H1 (cell line): ENCODE measurements at places on chromosomes 3 and 15.
A peak's percentile ranks its signal among the peaks of the same experiment; 100 is the strongest.

GRCh38 chr15:60973637-60974415 lies 255.3 kb downstream of the RORA start:
- no peak overlapping the region for H3K27ac ChIP-seq
- no peaks in the 10 kb centered on the region for H3K36me3 ChIP-seq
- no peaks in the 10 kb centered on the region for H3K27me3 ChIP-seq
- no peak for DNase-seq

- no peaks in the 10 kb centered on the region for H3K27me3 ChIP-seq
- H3K36me3 ChIP-seq, result no peaks in the 10 kb centered on the region
- no peak overlapping the region for H3K4me3 ChIP-seq
- peaks cover 4% of the 10 kb centered on the region; the same call in 1 of the 2 replicates for H3K4me1 ChIP-seq
- DNase-seq, result no peak
Measured at GRCh38 chr3:71964170-71964569, 179.2 kb upstream of the PROK2 start.

GRCh38 chr15:69636169-69636915 lies 183.7 kb downstream of the RPLP1 start:
- no peaks in the 10 kb centered on the region for H3K27me3 ChIP-seq
- H3K27ac ChIP-seq, result no peak overlapping the region
- no peaks in the 10 kb centered on the region for H3K4me1 ChIP-seq
- no peak for DNase-seq
- H3K36me3 ChIP-seq, result no peaks in the 10 kb centered on the region
- H3K4me3 ChIP-seq, result no peak overlapping the region

GRCh38 chr15:41860049-41860828 lies 21.6 kb downstream of the PLA2G4B start:
- no peak overlapping the region for H3K4me3 ChIP-seq
- no peaks in the 10 kb centered on the region; the same call in 1 of the 2 replicates for H3K27me3 ChIP-seq
- H3K27ac ChIP-seq, result no peak overlapping the region
- DNase-seq, result no peak
- H3K36me3 ChIP-seq, result no peaks in the 10 kb centered on the region
- H3K4me1 ChIP-seq, result no peaks in the 10 kb centered on the region

- no peaks in the 10 kb centered on the region for H3K36me3 ChIP-seq
- no peak overlapping the region for H3K27ac ChIP-seq
- H3K27me3 ChIP-seq, result peaks cover 9% of the 10 kb centered on the region
- peak; percentile 60 for DNase-seq
- H3K4me1 ChIP-seq, result peaks cover 4% of the 10 kb centered on the region
Measured at GRCh38 chr15:92391640-92392039, 2.0 kb upstream of the ST8SIA2 start.

DNA sequence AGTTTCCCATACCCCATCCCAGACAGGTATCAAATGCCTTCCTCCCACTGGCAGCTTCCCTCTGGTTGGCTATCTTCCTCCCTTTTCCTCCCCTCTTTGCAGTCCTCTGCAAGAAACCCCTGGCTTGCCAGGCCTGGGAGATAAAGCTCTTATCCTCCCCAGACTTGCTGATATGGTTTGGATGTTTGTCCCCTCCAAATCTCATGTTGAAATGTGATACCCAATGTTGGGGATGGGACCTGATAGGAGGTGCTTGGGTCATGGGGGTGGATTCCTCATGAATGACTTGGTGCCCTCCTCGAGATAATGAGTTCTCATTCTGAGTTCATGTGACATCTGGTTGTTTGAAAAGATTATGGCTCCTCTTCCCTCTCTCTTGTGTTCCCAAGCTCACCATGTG lies 32.2 kb upstream of the SNRK start:
- no peak for DNase-seq
- no peak overlapping the region for H3K27ac ChIP-seq
- no peaks in the 10 kb centered on the region; the same call in 1 of the 2 replicates for H3K27me3 ChIP-seq
- H3K4me1 ChIP-seq, result peaks cover 6% of the 10 kb centered on the region; the same call in 1 of the 2 replicates
- no peaks in the 10 kb centered on the region for H3K36me3 ChIP-seq
- no peak overlapping the region for H3K4me3 ChIP-seq

GRCh38 chr3:10816019-10816862 lies at the start of gene SLC6A11:
Gene SLC6A11 (plus strand): TSS chr3:10816228. CDS start chr3:10816266, 38 bp downstream.
- no peaks in the 10 kb centered on the region for H3K36me3 ChIP-seq
- peak; percentile 75 for DNase-seq
- H3K4me1 ChIP-seq, result peaks cover 3% of the 10 kb centered on the region; the same call in 1 of the 2 replicates
- peak within 1 kb of the TSS; percentile 30 for H3K4me3 ChIP-seq
- H3K27ac ChIP-seq, result no peak within 1 kb of the TSS

GRCh38 chr3:81033185-81033584 lies 728.3 kb downstream of the GBE1 start:
- H3K27me3 ChIP-seq, result no peaks in the 10 kb centered on the region
- H3K4me1 ChIP-seq, result no peaks in the 10 kb centered on the region
- H3K4me3 ChIP-seq, result no peak overlapping the region
- no peak for DNase-seq
- H3K27ac ChIP-seq, result no peak overlapping the region

- H3K36me3 ChIP-seq, result no peaks in the 10 kb centered on the region
- H3K27me3 ChIP-seq, result no peaks in the 10 kb centered on the region
- no peak overlapping the region for H3K27ac ChIP-seq
- no peaks in the 10 kb centered on the region for H3K4me1 ChIP-seq
- DNase-seq, result no peak
Measured at GRCh38 chr3:116378077-116378476, 67.2 kb downstream of the LSAMP start.

GRCh38 chr3:137163241-137163871 lies 205.6 kb downstream of the IL20RB start:
- H3K4me1 ChIP-seq, result peaks cover 7% of the 10 kb centered on the region
- H3K27me3 ChIP-seq, result no peaks in the 10 kb centered on the region
- no peaks in the 10 kb centered on the region for H3K36me3 ChIP-seq

- H3K27ac ChIP-seq, result no peak overlapping the region
- no peaks in the 10 kb centered on the region for H3K4me1 ChIP-seq
- H3K4me3 ChIP-seq, result no peak overlapping the region
- no peaks in the 10 kb centered on the region for H3K27me3 ChIP-seq
Measured at GRCh38 chr3:32120471-32120870, 14.1 kb downstream of the GPD1L start.

DNA sequence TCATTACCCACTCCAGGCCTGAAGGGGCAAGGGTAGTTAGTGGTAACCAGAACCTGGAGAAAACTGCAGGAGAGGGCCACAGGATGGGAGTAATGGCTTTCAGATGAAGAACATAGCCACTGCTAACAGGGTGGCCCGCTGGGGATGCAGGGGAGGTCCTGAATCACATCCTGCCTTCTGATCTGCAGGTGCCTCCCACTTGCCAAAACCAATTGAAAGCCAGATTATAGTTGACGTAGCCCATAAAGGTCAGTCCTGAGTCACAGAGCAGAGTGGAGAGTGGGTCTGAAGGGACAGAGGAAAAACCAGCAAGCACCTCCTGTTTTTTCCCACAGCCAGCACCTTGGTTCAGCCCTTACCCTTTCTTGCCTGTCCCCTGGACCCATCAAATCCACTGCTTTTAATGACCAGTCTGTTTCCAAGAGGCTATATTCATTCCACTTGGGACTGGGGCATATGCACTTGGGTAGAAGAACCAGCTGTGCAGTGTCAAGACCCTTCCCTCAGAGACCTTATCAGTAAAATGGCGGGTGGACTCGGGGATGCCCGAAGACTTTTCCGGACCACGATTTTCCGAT lies 646 bp upstream of the SLC35G2 start:
- no peaks in the 10 kb centered on the region for H3K36me3 ChIP-seq
- H3K27ac ChIP-seq, result no peak overlapping the region
- no peak for DNase-seq
- no peaks in the 10 kb centered on the region for H3K4me1 ChIP-seq
- peaks cover 9% of the 10 kb centered on the region for H3K27me3 ChIP-seq

DNA sequence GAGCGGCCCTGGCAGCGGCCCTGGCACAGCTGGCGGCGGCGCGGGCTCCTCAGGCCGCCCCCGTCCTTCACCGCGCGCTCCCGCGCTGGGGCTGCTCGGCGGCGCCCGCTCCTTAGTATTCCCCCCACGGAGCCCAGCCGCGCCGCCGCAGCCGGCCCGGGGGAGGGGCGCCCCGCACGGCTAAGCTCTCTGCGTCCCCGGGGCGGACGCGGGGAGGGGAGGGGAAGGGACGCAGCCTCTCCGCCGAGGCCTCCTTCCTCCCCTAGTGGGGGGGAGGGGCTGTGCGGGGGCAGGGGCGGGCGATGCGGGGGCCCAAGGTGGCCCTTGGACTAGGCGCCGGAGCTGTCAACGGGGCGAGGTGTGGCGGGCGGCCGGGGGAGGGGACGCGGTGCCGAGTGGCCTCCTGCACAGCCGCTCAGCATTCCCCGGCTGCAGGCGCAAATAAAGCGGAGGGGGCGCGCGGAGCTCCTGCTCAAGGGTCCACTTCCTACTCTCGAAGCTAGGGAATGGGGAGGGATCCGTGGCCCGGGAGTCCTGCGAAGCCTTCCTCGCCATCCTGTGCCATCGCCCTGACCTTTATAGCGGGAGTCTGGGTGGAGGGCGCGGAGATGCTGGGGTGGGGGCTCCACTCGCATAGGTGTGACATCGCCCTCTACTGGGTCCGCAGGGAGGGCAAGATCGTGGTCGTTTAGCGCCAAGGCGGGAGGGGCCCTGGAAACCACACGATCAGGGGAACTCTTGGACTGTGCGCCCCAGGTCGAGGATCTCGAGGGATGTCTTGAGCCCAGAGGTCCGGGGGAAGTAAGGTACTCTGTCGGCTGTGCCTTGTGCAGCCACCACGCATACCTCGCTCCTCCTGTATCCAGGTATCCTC lies 22.2 kb downstream of the EPHB3 start:
- peaks cover 46% of the 10 kb centered on the region for H3K27me3 ChIP-seq
- H3K36me3 ChIP-seq, result no peaks in the 10 kb centered on the region
- peak overlapping the region; percentile 51 for H3K4me3 ChIP-seq

DNA sequence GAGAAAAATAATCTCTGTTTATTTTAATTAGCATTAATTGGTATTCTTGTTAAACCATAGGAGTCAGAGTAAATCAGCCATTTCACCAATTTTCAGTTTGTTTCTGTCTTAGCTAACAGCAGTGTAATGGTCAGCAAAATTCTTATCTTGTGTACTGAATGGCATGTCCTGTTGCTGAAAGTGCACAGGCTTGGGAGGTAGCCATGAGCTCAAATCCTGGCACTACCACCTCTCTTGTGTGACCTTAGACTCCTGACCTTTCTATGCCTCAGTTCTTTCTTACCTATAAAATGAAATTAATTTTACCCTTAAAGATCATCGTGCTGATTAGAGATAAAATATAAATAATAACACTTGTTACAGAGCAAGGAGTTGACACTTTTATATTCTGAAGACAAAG lies 35.8 kb downstream of the MLH1 start:
- no peak overlapping the region for H3K27ac ChIP-seq
- no peak for DNase-seq
- H3K27me3 ChIP-seq, result no peaks in the 10 kb centered on the region
- no peak overlapping the region for H3K4me3 ChIP-seq

- no peaks in the 10 kb centered on the region for H3K4me1 ChIP-seq
- H3K27me3 ChIP-seq, result no peaks in the 10 kb centered on the region
- H3K4me3 ChIP-seq, result no peak overlapping the region
Measured at GRCh38 chr3:18111796-18112232, 313.3 kb downstream of the SATB1 start.

GRCh38 chr15:51200792-51201191 lies 106.1 kb upstream of the TNFAIP8L3 start:
- H3K4me1 ChIP-seq, result no peaks in the 10 kb centered on the region
- no peaks in the 10 kb centered on the region for H3K27me3 ChIP-seq
- no peak overlapping the region for H3K27ac ChIP-seq
- no peak overlapping the region for H3K4me3 ChIP-seq
- no peak for DNase-seq

DNA sequence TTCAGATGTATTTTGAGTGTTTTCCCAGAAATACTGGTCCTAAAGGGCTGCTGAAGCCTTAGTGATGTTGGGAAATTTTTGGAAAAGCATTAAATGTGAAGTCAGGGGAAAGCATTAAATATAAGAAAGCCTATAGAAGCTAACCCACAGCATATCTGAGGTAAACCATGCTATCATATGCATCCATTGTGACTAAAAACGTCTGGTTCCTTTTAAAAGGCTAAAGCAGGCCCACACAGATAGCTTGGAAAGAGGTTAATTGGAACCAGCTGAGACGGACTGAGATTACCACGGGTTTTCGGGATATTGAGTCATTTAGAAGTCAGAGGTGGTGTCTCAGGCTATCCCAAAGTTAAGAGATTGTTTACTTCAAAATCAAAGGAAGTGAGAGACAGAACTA lies 78.2 kb downstream of the CYP19A1 start:
- H3K27ac ChIP-seq, result no peak overlapping the region
- no peak for DNase-seq
- no peak overlapping the region for H3K4me3 ChIP-seq
- no peaks in the 10 kb centered on the region for H3K36me3 ChIP-seq
- H3K4me1 ChIP-seq, result no peaks in the 10 kb centered on the region
- H3K27me3 ChIP-seq, result no peaks in the 10 kb centered on the region

- H3K27me3 ChIP-seq, result peaks cover 8% of the 10 kb centered on the region; the same call in 1 of the 2 replicates
- H3K4me1 ChIP-seq, result no peaks in the 10 kb centered on the region
- no peak overlapping the region for H3K27ac ChIP-seq
- DNase-seq, result no peak
- no peaks in the 10 kb centered on the region for H3K36me3 ChIP-seq
Measured at GRCh38 chr3:128610451-128611070, 40.1 kb downstream of the RPN1 start.

DNA sequence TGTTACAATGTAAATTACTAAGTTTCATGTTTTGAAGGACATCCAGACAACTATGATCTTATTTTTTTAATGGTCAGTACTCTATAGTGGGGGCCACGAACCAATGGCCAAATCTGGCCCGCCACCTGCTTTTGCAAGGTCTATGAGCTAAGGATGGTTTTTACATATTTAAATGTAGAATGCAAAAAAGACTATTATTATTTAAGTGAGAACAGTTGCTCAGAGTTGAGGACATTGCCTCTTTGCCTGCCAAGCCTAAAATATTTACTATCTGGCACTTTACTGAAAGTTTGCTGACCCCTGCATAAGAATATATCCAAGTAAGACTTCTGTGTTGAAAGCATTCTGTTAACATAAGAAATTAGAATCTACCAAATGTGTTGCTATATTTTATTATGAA lies 163.7 kb upstream of the MDFIC2 start:
- H3K27ac ChIP-seq, result no peak overlapping the region
- H3K4me1 ChIP-seq, result no peaks in the 10 kb centered on the region; the same call in 1 of the 2 replicates
- H3K36me3 ChIP-seq, result peaks cover 2% of the 10 kb centered on the region; the same call in 1 of the 2 replicates
- H3K27me3 ChIP-seq, result no peaks in the 10 kb centered on the region
- DNase-seq, result no peak

DNA sequence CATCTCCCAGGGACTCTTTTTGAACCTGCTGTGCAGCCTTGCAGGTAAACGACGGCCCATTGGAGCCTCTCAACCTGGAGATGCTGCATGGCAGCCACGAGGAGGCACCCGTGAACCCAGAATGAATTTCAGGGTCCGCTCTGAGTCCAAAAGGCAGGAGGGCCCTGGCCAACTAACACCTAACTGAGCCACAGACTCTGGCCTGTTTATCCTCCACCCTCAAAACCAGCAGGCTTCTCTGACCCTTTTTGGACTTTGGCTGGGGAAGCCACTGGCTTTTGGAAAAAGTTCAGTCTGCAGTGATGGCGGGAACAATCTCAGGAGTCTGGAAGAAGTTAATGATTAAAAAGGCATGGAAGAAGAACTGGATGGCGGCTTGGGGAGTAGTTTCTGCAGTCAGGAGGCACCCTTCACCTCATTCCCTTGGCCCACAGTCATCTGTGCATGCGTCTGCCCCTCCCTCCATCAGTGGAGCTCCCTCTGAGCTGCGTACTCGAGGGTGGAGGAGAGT lies 4.1 kb downstream of the PXYLP1 start:
- no peak overlapping the region for H3K4me3 ChIP-seq
- H3K4me1 ChIP-seq, result peaks cover 11% of the 10 kb centered on the region
- no peak overlapping the region for H3K27ac ChIP-seq
- DNase-seq, result no peak
- H3K27me3 ChIP-seq, result peaks cover 9% of the 10 kb centered on the region
